ENCODE measurements at places on chromosomes 5 and 9.
A peak's percentile ranks its signal among the peaks of the same experiment; 100 is the strongest.

- peak; percentile 30 for DNase-seq
These were observed 76.2 kb upstream of the PTPN3 start for GRCh38 chr9:109574061-109574882.

GRCh38 chr5:181052672-181053487 lies 12.8 kb downstream of the BTNL9 start:
- DNase-seq, result peak; percentile 56

DNA sequence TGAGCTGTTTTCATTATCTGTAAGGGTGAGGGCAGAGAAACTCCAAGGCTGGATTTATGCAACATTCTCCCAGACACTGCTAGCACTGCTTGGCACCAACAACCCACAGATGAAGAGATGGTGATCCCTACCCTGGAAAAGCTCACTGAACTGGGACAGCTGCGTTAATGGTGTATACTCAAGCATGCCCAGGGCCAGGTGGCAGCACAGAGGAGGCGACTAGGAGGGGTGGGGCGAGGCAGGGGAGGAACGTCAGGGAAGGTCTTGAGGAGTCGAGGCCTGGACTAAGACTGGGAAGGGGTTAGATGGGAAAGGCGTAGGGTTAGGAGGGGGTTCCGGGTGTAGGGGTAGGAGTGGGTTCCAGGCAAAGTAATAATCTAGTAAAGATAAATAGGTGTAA lies 73.1 kb upstream of the TBC1D9B start:
- no peak for DNase-seq

- DNase-seq, result no peak
These were observed 162.5 kb downstream of the CD180 start for GRCh38 chr5:67033880-67034651.

DNA sequence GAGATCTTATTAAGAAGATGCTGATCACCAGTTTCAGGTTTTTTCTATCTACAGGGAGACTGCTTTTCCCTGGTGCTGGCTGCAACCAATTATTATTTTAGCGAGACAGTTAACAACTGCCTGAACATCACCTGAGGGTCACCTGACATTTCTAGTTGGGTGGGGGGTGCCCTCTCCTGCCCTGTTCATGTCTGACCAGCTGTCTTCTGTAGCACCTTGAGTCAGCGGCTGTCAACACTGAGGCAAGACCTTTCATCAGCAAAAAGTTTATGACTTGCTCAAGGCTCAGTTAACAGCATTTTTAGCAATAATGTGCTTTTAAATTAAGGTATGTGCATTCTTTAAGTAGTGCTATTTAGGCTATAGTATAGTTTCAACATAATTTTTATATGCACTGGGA lies 58.0 kb downstream of the ADCY2 start:
- no peak for DNase-seq

GRCh38 chr9:10168241-10168640 lies 444.6 kb downstream of the PTPRD start:
- no peak for DNase-seq

GRCh38 chr5:177596775-177597238 lies 3.1 kb upstream of the B4GALT7 start:
- DNase-seq, result no peak

Measured in GM20000 (cell line).